NCI-H1417 (cell line): ENCODE measurements at places on chromosomes 4 and X.

GRCh38 chr4:101515099-101515498 is 167.8 kb upstream of the PPP3CA start:
- no peak for DNase-seq

DNA sequence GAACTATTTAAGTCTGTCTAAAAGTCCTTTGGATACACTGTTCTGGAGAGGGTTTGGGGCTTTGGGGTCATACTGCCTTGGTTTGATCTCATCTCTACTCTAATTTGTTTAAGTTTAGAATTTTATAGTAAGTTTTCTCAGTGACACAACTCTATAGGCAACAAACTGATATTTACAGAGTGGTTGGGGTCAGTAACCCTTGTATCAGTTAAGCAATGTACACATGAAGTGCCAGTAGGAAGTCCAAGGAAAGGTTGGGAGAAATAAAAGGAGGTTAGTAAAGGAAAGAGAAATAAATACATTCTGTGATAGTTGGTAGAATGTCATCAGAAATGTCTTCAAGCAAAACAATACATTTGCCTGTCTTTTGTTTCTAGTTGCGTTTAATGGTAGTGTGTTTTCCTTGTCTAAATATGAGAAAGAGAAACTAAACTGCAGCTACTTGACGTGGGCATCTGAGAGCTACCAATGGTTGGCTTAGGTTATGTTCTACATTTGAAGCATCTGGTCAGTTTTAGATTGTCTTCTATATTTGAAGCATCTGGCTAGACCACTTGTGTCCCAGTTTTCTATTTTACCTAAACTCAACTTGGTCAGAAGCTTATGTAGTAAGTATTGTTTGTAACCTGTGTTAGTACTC is 6.9 kb downstream of the ATP7A start:
- no peak for DNase-seq

GRCh38 chr4:151276787-151277562 is at the start of gene PRSS48:
TSS of gene PRSS48 (plus strand) at chr4:151277161. CDS start at chr4:151277173, 12 bp downstream.
- DNase-seq = peak; percentile 5

- no peak for DNase-seq
These were observed 264.3 kb downstream of the TECRL start for GRCh38 chr4:64144994-64145393.

GRCh38 chr4:184775854-184776555 is 42.1 kb upstream of the CENPU start:
- no peak for DNase-seq

GRCh38 chrX:7582191-7582590 is 260.8 kb upstream of the VCX start:
- DNase-seq = peak; percentile 34

GRCh38 chr4:184099535-184099966 is 118.1 kb downstream of the ENPP6 start:
- DNase-seq = no peak

- DNase-seq = no peak
These were observed 154.2 kb downstream of the CPE start for GRCh38 chr4:165532976-165533375.

GRCh38 chrX:131617182-131617581 is 73.3 kb downstream of the OR13H1 start:
- no peak for DNase-seq

GRCh38 chr4:68850293-68850692 is 34.5 kb downstream of the UGT2B10 start:
- no peak for DNase-seq

DNA sequence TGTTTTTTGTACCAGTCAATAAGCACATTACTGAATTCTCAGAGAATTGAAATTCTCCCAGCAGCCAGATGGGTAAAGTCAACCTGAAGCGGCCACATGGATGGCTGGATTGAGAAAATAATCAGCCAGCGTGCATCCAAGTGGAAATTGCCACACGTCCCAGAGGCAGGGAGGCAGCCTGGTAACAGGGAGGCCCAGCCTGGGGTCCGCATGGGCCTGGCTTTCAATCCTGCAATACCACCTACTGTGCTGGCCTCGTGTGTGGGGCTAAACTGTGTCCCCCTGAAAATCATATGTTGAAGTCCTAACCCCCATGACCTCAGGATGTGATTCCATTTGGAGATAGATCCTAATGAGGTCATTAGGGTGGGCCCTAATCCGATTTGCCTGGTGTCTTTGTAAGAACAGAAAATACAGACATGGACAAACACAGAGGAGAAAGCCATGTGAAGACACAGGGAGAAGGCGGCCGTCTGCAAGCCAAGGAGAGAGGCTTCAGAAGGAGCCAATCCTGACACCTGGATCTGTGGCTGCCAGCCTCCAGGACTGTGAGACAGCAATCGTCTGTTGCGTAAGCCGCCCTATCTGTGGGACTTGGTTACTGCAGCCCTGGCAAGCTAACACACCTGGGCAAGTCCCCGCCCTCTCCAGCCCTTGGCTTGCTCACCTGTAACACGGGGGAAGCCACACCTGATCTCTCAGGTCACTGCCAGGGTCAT is 90.3 kb downstream of the JAKMIP1 start:
- peak; percentile 46 for DNase-seq

DNA sequence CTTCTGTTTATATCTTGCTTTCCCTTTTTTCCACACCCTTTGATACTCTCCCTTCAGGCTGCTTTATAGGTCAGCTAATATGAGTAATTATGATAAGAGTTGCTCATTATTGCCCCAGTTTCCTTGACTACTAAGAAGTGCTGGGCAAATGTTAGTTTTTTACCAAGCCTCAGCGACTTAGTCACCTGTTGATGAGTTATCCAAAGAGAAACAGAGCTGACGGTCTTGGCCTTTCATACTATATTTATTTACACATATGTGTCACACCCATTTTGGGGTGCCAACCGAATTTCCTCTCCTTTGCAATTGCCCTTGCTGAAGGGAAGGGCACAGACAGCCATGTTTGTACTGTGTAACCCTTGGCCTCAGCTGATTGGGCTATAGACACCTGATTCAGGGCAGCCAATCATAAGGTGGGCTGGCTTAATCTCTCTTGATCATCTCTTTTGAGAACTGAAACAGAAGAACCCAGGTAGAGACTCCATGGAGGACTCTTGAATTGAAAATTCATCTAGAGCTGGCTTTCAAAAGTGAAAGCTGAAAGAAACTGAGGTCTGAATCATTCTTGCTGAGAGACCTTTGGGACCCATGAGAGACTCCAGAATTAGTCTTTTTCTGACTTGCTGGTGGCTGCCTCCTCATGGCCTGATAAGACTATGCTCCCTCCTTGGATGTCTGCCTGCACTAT is 111.7 kb upstream of the RPS6KA3 start:
- DNase-seq = peak; percentile 49

GRCh38 chr4:26867914-26868684 is 7.5 kb downstream of the STIM2 start:
- DNase-seq = no peak

DNA sequence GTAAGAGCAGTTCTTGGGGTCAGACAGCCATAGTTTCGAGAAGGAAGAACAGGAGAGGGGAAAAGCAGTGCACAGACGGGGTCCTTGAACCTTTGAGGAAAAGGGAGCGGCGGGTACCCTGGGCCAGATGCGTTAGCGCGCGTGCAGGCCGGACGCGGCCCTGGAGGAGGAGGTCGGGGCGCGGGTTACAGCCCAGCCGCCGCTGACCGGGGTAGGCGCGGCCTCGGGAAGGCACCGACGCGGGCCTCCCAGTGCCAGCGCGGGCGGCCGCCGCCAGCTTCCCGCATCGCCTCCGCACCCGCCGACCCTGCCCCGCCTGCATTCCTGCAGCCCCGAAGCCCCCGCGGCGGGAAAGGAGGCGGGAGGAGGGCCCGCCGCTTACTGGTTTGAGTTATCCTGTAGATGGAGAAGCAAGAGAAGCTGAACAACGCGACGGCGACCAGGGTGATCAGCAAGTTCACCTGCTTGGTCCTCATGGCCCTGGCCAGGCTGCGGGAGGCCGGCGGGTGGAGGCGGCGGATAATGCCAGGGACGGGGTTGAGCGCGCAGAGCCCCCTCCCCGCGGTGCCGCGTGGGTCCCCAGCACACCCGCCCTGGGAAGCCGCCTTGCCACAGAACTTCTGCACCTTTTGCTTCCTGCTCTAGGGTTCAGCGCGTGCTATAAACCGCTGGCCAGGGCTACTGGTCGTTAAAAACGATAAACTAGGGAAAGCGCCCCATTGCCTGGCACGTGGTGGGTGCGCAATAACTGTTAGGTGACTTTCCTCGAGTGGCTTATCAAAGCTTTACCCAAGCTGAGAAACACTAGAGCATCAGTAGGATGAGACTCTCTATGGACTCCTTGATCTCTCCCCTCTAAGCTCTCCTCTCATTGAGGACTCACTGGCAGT is at the start of gene MGAT4D:
Gene MGAT4D (minus strand): TSS at position 547 of the 890 bp plus-strand sequence. CDS start 71 bp downstream, at position 476.
- DNase-seq = no peak

- no peak for DNase-seq
These were observed 47.5 kb downstream of the CCNI start for GRCh38 chr4:77028246-77028645.

- no peak for DNase-seq
These were observed 3.1 kb upstream of the SLC9B2 start for GRCh38 chr4:103079621-103080020.

DNA sequence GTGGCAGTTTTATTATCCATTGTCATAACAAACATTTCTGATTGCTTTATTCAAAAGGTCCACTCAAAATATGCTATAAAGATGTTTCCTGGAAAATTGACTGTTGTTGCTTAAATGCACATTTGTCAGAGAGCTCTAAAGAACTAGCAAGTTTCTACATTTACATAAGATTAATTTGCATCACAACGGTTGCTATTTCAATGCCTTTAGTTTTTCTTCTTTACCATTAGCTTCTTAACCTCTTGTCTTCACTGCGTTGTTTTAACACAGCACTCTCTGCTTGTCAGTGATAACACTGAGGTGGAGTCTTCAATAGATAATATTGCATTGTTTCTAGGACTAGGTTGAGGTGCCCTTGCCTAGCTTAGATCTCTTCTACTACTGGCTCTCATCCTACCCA is 76.7 kb upstream of the GALNT7 start:
- DNase-seq = no peak

DNA sequence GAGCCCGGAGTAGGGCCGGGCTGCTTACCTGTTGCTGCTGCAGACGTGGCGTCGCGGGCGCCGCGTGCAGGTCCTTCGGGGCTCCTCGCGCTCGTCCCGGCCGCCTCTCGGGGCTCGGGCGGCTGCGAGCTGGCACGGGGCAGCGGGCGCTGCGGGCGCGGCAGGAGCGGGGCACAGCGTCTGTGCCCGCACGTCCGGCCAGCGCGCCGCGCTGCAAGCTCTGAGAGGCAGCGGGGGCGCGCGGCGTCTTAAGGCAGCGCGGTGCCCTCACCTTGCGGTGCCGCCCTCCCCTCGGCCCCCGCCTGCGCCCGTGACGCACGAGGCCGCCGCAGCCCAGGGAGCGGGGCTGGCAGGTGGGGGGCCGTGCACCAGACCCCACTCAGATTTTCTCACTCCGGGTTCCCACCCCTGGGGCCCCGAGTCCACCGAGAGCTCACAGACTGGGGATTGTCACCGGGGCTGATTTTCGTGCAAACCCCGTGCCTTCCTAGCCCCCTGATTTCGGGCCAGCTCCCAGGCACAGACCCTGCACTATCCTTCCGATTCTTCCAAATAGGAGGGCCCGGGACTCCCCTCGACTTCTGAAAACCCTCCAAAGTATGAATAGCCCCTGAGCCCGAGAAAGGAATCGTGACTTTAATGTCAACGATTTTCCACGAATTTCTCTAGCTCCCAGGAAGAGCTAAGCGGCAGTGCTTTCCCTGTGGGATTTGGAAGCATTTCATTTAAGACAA is at the start of gene GPR101:
Gene GPR101 (minus strand): TSS at position 222 of the 734 bp plus-strand sequence. CDS start 2,321 bp downstream, outside the sequence.
- peak; percentile 31 for DNase-seq

DNA sequence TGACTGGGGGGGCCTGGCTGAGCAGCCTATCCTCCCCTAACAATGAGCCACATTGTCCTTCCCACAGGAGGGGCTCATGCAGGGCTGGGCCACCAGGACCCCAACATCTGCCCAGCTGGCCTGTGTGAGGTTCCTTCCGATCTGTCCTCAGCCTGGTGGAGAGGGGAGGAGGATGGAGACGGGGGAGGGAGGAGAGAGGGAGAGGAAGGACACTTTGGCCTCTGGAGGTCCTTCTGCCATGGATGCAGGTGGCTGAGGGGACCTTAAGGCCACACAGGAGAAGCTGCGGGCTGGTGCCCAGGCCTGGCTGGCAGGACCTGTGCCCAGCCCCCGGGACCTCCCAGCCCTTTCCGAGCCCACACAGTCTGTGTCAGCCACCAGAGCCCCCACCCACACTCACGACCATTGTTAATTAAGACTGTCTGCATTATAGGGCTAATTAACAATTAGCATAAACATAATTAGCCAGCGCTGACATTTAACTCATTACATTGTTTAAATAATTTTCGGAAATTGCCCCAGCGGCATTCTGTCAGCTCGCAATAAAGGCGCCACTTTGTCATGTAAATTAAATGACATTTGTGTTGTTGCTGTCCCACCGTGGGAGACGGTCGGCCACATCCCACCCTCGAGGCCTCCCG is 53.0 kb upstream of the NKX1-1 start:
- DNase-seq = no peak

GRCh38 chr4:42633605-42634388 is 23.1 kb downstream of the ATP8A1 start:
- no peak for DNase-seq

DNA sequence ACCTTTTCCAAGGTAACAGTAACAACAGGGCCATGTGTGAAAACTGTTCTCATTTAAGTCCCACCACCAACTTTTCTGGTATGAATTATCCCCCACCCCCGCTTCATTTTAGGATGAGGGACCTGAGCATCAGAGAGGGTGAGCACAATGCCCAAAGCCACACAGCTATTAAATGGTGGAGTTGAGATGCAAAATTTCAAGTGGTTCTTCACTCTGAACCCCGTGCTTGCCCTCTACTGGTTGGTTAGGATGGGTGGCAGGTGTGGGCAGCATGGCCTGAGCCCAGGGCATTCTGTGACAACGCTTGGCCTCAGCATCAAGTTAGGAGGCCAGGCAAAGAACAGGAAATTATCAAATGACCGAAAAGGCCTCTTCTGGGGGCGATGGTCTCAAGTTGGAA is 33.5 kb downstream of the MED28 start:
- no peak for DNase-seq

GRCh38 chr4:22090661-22091351 is 142.2 kb upstream of the KCNIP4 start:
- no peak for DNase-seq

DNA sequence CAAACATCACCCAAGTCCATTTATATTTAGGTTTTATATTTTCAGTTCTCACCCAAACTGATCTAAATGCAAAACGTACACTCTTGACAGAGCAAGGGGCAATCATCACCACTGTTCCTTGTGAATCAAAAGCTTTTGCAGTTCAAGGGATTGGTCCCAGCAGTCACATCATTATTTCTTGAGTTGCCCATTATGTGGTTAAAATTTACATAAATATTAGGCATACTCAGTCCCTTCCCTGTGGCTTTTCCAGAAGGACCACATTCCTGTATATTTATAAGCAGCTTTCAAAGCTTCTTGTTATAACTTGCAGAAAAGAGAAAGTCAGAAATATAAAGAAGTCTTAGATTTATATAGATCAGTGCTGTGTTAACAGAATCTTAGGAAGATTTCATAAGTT is 224.4 kb downstream of the CLCN4 start:
- no peak for DNase-seq

- no peak for DNase-seq
These were observed 71.3 kb upstream of the PUDP start for GRCh38 chrX:7219153-7219705.
